Activated naive CD8-positive, alpha-beta T cell treated with anti-CD3 and anti-CD28 coated beads, Interleukin-2, amount 10 ng/mL, durations not matched to agents 7 days and 5 days (primary cell): ENCODE measurements at places on chromosomes 11 and 22. TPM values are rescaled to one million over a fixed set of nuclear protein-coding genes. Genes with fewer than 3 reads are reported as not detected.

DNA sequence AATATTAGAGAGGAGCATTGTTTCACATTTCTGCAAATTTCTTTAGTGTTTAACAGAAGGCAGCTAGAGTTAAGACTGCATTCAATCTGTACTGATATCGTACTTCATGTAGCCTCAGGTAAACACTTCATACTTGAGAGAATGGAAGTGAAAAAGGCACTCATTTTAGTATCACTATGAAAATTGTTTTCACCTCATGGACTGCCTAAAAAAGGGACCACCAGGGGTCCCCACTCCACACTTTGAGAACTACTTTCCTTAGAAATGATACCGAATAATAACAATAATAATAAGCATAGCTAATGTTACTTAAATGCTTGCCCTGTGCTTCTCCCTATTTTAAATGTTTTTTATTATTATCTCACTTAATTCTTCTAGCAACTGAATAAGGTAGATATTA lies 95.1 kb downstream of the BLID start:
- DNase-seq = no peak

DNA sequence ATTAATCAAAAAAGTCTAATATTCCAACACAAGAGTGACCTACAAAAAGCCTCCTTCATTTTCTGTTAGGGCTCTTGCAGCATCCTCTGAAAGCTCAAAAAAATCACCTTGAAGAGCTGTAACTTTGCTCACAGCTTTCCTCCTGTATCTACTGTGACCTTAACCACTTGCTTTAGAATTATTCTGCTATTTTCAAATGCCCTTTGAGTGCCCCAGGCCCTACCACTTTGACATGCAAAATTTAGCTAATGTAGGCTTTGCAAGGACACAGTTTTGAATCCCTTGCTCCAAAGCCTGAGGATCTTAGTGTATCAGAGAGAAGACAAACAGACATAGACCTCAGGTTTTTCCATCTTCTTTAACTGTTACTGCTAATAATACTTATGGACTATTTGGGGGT lies 253.1 kb downstream of the LRRC4C start:
- DNase-seq = no peak

- DNase-seq = no peak
Measured at GRCh38 chr11:2742611-2743426, 43.0 kb upstream of the KCNQ1OT1 start.

- DNase-seq = no peak
Measured at GRCh38 chr22:31247726-31248125, 35.6 kb downstream of the LIMK2 start.

DNA sequence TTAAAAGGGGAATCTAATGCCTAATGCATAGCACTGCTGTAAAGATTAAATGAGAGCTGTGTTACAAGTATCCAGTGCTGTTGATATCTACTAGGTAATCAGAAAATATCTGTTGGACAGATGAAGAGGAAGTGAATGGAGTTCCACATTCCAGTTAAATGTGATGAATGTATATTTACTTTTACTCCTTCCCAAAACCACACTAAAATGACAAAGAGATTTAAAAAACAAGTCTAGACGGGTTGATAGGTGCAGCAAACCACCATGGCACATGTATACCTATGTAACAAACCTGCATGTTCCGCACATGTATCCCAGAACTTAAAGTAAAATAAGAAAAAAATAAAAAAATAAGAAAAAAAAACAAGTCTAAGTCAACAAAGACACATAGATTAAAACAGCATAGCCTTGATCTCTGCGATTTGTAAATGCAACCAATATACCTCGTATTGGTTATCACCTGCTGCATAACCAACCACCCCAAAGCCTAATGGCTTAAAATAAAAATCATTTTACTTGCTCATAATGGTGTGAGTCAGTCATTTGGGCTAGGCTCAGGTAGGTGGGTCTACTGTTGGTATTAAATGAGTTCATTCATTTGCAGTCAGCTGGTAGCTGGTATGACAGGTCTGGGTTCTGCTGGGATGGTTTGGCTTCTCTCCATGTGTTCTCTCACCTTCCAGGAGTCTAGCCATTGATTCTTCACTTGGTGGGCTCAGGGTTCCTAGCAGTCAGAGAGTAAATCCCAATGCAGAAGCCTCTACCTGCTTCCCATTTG lies 39.7 kb upstream of the SLC6A5 start:
- no peak for DNase-seq

- no peak for DNase-seq
Measured at GRCh38 chr22:40592352-40593113, 44.0 kb downstream of the MRTFA start.

GRCh38 chr11:108112057-108112456 lies 9.3 kb upstream of the ACAT1 start:
- no peak for DNase-seq

GRCh38 chr11:126824035-126824607 lies 176.4 kb downstream of the KIRREL3 start:
- DNase-seq = no peak

DNA sequence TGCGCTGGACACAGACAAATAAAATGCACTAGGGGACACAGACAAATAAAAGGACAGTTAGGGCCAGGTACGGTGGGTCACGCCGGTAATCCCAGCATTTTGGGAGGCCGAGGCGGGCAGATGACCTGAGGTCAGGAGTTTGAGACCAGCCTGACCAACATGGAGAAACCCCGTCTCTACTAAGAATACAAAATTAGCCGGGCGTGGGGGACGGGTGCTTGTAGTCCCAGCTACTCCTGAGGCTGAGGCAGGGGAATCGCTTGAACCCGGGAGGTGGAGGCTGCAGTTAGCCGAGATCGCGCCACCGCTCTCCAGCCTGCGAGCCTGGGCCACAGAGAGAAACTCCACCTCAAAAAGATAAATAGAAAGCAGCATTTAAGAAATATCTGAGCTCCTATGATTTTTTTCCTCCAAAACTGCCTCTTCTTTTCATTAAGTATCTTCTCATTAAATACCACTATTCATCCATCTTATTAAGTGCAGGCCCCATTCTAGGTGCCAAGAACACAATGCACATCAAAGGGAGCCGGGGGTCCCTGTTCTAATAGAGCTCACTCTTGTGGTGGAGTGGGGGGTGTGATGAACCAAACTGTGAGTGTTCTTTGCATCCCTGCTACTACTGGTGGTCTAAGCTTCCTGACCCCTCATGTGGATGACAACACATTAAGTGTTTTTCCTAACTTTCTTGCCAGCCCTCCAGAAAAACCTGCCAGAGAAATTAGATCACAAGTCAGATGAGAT lies 766 bp upstream of the ZNHIT2 start:
- DNase-seq = peak; percentile 20

- DNase-seq = no peak
Measured at GRCh38 chr22:23213581-23214334, 33.4 kb downstream of the BCR start.

DNA sequence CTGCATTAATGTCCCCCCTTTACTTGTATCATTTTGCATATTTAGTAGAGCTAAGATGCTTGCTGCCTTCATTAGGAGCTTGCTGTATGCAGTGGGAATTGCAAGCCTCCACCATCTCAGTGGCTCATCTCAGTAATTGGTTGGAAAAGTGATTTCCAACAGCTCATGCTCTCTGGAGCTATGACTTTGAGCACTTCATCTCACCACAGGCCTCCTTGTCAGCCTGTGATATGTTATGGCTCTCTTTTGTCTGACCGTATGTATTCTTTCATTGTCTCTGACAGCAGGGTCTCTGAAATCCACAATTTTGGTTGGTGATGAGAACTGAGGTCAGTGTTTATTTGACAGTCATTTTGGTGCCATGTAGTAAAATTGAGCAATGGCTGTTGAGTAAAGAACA lies 345.1 kb downstream of the FAT3 start:
- no peak for DNase-seq

DNA sequence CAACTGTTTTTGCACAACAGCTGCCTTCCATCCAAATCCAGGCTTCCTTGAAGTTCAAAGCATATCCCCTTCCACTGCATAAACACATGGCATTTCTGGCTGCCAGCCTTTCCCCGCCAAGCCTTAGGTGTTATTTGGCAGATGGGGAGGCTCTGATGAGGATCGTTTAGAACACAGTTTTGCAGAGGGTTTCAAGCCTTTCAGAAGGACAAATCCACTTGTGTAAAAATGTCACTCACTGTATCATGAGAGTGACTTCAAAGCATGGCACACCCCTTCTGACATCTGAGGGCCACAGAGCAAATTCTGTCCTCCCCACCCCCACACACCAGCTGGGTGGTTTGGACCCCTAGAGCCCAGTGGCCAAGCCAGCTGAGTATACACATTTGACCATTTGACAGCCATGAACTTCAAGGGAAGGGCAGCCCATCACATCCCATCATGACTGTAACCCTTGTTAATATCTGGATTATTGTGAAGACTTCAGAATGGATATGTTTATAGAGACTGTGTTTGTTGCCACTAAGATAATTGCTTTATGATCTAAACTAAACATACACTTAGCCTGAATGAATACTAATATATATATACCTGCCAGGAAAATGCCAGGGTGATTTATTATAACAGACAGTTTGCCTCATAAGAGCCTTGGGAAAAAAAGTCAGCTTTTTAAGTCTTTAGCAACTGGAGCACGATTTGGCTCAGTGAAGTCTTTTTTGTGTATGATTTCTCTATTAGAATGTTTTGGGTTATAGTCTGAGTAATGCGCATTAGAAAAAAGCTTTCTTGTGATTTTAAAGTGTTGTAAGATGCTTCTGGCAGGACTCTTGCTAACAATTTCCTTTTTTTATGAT lies 31.9 kb downstream of the FBLN1 start:
- no peak for DNase-seq

The CNTF gene
- 2.6 TPM for total RNA-seq

The SCGB1C1 gene
- not detected for total RNA-seq

The RIBC2 gene
- 12.1 TPM for total RNA-seq

The TSSK2 gene
- total RNA-seq = not detected

The HIKESHI gene
- total RNA-seq = 38.3 TPM

The LRRC74B gene
- total RNA-seq = not detected

The SLC5A1 gene
- not detected for total RNA-seq

The ELMOD1 gene
- not detected for total RNA-seq
